Eye (tissue), 1 donor: ENCODE measurements at places on chromosomes 11 and 22.

DNA sequence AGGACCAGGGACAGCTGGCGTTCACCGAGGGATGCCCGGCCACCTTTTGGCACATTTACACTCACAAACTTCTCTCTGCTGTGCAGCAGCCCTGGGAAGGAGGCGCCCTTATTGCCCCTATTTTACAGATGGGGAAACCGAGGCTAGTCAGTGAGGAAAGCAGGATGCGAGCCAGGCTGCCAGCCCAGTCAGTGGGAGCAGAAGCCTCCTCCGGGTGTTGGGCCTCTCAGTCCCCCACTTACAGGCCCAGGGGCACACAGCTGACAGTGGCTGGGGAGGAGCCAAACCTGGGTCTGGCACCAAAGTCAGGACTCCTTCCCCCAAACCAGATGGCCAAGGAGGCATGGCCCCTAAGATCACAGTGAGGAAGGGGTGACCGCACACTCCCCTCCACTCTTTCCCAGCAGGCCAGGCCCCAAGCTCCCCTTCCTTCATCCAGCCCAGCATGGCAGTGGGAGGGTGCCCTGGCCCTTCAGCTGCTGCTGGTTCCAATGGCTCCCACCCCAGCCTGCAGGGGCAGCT lies 121.4 kb upstream of the ANO1 start:
- no peak for DNase-seq

- no peak for DNase-seq
Observed at GRCh38 chr11:2385156-2386151, 8.3 kb downstream of the CD81 start.

DNA sequence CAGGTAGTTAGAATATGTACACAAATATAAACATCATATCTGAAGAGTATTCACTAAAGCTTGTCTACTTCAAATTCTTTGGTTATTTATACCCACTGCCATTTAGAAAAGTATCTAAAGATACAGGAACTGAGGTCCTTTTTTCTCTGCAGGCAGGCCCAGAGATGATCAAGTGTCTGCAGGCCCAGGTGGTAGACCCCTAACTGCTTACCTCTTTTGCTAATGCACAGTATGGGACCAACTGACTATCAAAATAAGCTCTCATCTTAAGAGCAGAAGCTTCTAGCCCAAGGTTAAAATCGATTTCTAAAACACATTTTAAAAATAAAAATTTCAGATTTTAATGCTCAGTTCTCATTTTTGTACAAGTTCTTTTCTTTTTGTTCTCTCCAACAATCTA lies 81.5 kb downstream of the APOL5 start:
- DNase-seq, result no peak

DNA sequence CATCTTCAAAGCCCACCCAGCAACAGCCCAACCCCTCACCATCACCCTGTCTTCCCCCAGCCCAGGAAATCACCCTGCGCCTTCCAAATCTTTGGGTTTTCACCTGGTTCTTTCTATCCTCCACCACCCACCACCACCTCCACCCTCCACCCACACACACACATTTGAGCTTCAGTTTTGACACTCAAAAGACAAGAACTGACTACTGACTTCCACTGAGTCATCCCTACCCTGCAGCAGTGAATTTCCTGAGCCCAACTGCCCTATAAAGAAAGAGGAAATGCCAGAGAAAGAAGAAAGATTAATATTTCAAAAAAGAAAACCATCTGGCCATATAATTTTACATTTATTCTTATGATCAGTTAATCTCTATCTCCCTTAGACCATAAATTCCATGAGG lies 137.5 kb downstream of the CHST1 start:
- DNase-seq, result no peak

GRCh38 chr22:22123960-22124278 lies 120.7 kb upstream of the VPREB1 start:
- DNase-seq, result no peak

DNA sequence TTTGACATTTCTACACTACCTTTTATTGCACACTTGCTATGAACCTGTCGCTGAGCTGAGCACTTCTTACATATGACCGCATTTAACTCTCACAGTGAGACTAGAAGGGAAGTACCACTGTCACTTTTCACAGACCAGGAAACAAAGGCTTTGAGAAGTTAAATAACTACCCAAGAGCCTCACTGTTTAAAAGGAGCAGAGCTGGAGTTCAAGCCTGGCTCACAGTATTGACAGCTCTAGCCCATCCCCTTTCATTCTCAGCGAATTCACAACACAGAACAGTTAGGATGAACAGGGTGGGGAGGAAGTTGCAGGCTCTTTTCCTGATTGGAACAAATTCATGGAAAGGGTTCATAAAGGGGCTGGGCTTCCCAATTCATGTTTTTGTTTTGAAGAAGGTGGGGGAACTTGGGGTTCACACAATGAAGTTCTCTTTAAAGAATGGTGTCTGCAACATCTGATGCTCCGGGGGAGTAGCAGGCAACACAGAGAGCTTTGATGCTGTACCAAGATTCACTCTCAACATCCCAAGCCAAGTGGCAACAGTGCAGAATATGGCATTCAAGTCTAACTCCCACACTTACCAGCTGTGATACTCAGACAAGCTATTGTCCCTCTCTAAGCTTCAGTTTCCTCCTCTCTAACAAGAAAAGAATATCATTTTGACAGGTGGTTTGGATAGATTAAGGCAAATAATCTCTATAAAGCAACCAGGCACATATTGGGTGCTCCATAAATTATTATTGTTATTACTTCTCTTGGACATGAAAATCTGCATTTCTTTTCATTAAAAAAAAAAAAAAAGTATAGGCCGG lies 17.2 kb downstream of the SCGB1A1 start:
- no peak for DNase-seq

DNA sequence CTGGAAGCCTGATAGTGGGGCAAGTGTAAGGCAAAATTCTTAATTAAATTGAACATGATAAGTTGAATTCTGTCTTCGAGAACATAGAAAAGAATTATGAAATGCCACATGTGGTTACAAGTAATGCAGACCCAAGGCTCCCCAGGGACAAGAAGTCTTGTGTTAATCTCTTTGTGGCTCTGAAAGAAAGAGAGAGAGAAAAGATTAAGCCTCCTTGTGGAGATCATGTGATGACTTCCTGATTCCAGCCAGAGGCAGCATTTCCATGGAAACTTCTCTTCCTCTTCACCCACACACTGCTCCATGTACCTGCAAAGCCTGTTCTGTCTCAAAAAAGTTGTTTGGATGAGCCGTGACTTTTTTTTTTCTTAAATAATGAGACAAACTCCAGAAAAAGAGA lies 1.9 kb upstream of the TYR start:
- no peak for DNase-seq
